Sigmoid colon (tissue), 7 donors: ENCODE measurements at places on chromosomes 7 and 10. TPM values are rescaled to one million over a fixed set of nuclear protein-coding genes. Genes with fewer than 3 reads are reported as not detected.

DNA sequence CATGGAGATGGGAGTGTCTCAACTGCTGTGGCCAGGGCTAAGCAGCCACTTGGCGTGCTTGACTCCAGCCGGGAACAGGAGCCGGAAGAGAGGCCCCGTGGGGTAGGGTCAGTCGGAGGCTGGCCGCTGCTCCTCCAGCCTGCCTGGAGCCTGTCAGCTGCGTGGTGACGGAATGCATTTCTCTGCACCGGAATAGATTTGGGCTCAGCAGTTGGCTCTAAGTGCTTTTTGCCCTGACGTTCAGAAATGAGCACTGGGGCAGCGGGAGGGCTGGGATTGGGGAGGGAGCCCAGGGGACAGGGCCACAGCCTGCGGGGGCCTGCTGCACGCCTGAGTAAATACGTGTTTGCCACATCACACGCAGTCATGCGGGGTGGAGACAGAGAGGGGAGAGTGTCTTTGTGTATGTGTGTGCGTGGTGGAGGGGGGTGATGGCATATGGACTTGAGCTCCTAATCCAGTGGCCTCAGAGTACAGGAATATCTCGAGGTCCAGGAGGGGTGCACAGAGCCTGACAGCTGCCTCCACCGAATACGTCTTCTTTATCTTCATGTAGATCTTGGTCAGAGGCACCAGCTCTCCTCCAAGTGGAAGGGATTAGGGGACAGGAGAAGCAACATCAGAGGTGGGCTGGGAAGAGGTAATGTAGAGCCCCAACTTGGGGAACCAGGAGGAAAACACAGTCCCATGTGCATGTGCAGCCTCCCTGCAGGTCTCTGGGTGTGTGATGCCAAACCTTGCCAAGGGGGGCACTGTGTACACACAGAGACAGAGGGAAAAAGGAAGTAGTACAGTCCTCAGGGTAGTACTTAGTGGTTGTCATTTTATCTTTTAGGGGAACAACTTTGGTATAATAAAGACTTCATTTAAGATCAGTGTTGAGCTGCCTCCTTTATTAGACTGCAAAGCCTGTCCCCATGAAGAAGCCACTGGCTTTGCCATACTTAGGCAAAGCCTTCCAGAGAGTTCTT lies 151.4 kb downstream of the CDH23 start:
- no peak for DNase-seq

- DNase-seq: no peak
Observed at GRCh38 chr7:149261316-149261828, 624 bp upstream of the ZNF783 start.

DNA sequence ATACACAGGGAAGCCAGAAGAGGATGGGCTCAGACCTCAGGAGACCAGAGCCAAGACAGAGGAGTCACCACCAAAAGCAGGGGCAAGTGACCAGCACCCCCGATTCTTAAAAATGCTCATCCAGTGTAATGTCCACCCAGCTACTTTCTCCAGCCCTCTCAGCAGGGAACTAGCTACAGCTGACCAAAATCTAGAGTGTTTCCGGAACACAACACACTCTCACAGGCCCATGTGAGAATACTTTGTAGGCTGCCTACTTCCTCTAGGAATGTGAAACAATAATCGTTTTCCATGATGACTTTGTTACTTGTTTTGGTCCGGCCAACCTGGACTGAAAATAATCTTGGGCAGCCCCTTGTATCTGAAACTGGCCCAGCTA lies 14.5 kb downstream of the PSAP start:
- no peak for DNase-seq

KEL gene
- 0.69 TPM for polyA plus RNA-seq

SPDYE3 gene
- 0.16 TPM for polyA plus RNA-seq
